ENCODE measurements at places on chromosomes 7 and 10.

DNA sequence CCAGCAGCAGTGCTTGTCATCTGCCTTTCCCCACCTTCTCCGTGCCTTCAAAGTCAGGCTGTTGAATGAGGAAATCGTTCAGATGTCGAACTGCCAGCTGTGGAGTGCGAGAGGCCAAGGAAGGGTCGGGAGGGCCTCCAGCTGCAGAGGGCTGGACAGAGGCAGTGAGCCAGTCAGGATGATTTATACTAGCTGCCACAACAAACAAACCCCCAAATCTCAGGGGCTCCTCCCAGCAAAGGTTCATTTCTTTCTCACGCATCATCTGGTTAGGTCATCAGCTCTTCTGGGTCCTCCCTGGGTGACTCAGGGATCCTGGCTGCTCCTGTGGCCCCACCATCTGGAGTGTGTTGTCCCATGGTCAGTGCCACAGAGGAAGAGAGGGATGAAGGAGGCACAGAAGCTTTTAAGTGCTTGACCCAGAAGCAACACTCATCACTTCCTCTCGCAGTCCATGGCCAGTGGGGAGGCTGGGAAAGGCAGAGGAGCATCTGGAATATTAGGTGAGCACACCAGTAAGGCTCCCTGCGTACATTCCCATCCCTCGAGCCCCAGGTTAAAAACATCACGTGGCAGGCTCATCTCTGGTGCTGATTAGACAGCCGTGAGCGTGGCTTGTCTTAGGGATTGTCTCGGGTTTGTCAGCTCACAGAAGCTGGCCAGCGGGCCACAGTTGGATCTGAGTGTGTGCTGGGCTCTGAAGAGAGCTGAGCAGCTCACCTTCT lies 140.7 kb downstream of the RGS10 start:
- DNase-seq = no peak

DNA sequence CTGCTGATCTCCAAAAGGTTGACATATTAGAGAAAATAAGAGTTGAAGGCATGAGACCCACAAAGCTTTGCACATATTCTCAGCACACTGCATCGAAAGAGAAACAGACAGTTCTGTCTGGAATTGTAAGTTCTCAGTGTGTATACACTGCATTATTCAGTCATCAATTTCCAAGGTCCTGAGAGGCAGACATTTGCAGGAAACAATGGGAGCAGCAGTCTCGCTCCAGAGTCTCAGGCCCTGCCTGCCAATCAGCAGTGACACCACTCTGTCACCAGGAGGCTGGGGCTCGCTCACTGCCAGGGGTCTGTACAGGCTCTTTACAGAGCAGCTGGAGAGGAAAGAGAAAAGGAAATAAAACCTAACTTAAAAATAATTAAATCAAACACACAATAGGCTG lies 36.3 kb downstream of the JAZF1 start:
- no peak for DNase-seq

- no peak for DNase-seq
These were observed 29.8 kb upstream of the GNA12 start for GRCh38 chr7:2873686-2874551.

- no peak for DNase-seq
These were observed 90.0 kb downstream of the PFKFB3 start for GRCh38 chr10:6292741-6293151.

DNA sequence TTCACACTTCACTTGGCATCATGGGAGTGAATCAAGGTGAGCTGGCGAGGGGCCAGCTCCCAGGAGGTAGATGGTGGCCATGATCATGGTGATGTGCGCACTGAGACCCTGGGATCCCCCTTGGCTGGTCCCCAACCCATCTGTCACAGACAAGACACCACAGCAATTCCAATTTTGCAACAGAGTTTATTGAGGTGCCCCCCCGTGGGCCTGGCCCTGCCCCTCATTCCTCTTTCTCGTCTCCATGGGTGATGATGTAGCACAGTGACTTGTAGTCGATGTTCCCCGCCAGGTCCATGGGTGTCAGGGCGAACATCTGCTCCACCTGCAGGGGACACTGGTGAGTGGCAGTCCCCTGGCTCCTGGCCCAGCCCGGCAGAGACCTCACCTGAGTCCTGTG lies 2.4 kb downstream of the MYL7 start:
- no peak for DNase-seq

DNA sequence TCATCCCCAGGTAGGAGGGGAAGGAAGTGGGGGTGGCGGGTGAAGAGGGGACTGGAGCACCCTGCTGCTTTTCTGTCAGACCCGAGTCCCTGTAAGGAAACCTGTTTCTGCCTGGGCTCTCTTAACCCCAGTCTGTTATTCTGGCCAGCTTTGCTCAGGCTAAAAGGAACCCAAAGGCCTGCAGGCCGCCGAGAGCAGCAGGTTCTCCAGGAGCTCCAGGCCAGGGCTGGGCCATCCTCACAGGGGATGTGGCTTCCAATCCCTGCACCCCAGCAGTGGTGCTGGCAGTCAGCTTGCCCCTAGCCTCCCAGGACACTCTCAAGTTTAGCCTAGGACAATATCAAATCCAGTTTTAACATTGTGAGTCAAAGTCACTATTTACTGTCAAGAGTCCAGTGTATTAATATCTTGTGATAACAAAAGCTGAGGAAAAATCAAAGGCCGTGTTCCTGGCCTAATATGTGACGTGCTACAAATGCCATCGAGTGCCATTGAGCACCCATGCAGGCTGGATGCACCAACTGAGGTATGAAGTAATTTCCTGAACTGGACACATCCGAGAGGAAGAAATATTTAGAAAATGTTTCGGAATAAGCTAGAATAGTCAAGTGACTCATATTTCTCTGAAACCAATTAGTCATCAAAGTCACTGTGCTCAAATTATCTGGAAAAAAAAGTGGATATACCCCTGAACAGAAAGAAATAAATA lies 7.0 kb downstream of the PKD1L1 start:
- DNase-seq = no peak

DNA sequence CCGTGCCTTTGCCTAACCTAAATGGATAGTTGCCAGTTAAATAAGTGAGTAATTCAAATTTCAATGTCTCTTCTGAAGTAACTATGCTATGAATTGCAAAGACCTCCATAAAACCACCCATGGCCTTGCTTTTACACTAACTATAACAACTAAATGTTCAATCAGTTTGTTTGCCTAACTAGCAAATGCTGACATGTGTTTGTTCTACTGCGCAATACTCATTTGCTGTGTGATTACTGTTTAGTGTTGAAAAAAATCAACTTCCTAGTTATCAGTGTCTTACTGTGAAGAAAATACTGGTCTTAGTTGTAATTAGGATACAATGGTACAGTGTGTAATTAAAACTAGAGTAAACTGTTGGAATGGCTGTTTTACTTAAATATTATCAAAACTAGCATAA lies 47.3 kb upstream of the GATAD1 start:
- no peak for DNase-seq

- DNase-seq = no peak
These were observed 315.2 kb upstream of the GLI3 start for GRCh38 chr7:42552227-42552626.

DNA sequence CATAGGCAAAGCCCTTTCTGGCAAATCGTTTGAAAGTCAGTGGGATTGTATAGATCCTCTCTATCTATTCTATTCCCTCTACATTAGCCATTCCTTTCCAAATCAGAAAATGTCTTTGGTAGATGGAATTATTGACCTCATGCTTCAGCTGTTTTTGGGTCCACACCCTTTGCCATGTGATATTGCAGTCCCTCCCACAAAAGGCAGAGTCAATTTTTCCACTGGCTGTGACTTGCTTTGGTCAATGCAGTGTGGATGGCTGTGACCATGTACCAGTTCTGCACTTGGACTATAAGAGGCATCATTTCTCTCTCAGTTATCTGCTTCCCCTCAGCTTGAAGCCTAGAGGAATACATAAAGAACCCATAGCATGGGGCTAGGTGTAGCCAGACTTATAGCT lies 332.9 kb downstream of the PTEN start:
- DNase-seq = no peak

- peak; percentile 43 for DNase-seq
These were observed 449.6 kb downstream of the GRM8 start for GRCh38 chr7:126803060-126803665.

GRCh38 chr7:82080254-82080927 lies 310.5 kb upstream of the HGF start:
- DNase-seq = no peak

DNA sequence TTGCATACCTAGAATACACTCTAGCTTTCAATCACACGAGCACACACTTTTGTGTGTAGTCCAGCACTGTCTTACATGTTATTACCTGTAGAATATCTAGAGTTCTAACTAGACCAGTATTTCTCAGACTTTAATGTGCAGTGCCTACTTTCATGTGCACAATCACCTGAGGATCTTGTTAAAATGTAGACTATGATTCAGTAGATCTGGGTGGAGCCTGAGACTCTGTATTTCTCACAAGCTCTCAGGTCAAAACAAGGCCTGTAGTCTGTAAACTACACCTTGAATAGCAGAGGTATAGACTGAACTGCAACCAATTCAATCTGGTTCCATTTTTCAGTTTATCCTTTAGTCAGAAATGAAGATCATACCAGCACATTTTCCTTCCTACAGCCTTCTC lies 11.1 kb downstream of the IFIT2 start:
- no peak for DNase-seq

- no peak for DNase-seq
These were observed 25.7 kb downstream of the SFMBT2 start for GRCh38 chr10:7385114-7385513.

DNA sequence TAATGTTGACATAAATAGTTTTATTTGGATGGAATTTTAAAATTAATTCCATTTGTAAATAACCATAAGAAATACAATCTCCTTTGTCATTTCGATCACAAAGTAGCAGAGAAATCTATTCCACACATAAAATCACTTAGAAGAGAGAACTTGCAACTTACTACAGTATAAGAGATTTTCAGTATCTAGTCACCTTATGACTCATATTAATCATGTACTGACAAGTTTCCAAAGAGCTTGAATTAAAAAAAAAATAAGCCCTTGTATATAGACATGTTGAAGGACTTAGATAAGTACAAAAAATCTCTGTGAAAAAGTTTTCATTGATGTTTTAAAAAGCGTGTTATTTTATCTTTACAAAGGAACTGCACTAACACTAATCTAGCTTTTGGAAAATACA lies 207.1 kb upstream of the ETV1 start:
- DNase-seq = no peak

DNA sequence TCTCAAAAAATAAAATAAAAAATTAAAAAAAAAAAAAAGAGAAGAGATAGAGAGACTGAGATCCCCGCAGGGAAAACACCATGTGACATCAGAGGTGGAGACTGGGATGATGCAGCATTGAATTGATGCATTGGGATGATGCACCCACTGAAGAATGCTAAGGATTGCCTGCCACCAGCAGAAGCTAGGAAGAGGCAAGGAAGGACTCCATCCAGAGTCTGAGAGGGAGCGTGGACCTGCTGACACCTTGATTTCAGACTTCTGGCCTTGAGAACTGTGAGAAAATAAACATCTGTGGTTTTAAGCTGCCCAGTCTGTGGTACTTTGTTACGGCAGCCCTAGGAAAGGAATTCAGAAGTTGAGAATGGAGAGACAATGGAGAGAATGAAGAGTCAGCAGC lies 89.8 kb upstream of the PRPS1L1 start:
- no peak for DNase-seq

- no peak for DNase-seq
These were observed 330.7 kb downstream of the ELMO1 start for GRCh38 chr7:37118004-37118403.

- DNase-seq = no peak
These were observed 161.3 kb upstream of the LRRN3 start for GRCh38 chr7:110929480-110930249.

GRCh38 chr7:23473844-23474093 lies 3.5 kb upstream of the IGF2BP3 start:
- DNase-seq = no peak

DNA sequence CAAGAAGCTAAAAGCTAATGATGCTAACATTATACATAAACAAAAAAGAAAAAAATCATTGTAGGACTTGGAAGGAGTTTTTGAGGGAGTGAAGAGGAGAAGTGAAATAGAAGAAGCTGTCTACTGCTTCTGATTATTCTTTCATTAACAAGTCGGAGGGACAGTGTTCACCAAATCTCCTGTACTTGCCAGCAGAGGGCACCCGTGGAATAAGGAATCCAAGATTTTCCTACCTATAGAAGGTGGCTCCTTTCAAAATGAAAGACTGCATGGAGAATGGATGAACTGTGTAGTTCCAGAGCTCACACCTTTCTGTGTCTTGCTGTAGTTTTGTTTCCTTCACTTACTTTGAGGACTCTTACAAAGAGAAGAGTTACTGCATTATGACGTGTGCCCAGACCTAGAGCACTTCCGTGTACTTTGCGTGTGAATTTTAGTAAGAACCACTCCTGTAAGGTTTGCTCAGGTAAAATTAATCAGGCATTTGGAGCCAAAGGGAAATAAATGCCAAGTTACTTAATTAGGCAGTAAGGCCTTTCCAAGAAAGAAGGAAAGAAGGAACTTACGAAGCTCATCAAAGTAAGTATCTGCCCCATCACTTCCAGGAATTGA lies 145.1 kb downstream of the SEMA3D start:
- peak; percentile 30 for DNase-seq

DNA sequence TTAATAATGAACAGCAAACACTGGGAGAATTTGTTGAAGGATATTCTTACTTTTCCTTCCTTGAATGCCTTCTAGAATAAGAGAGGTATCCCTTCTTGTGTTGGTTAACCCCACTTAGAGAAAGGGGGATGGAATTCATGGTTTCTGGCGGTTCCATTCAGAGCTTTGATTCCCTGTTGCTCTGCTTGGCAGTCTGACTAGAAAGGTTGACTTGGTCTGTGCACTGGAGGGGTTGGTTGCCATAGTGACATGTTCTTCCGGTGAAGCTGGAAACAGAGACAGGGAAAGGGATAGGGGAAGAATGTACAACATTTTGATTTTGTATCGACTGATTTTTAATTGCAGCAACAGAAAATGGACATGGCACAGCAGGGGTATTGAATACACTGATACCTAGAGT lies 2.5 kb downstream of the TMEM178B start:
- no peak for DNase-seq

DNA sequence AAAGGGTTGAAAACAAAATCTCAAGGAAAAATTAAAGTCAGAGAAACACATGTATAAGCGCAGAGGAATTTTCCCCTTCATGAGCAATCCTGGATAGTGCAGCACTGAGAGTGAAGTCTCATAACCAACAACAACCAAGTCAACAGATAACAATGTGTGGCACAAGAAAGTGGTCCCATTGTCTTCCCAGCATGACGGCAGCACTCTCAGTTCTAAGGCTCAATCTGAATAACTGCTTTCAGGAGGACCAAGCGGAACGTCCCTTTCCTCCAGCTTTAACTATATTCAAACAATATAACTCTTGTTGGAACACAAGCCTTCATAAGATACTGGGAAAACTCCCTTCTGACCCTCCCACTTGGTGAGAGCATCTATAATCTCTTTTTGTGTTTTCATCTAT lies 137.9 kb downstream of the RAPGEF5 start:
- DNase-seq = no peak

GRCh38 chr7:8035647-8036518 lies 67.3 kb downstream of the GLCCI1 start:
- peak; percentile 53 for DNase-seq

GRCh38 chr10:44244745-44245600 lies 139.9 kb downstream of the CXCL12 start:
- no peak for DNase-seq
